Transverse colon (tissue), 4 donors: ENCODE measurements at places on chromosomes 6 and 20. TPM values are rescaled to one million over a fixed set of nuclear protein-coding genes. Genes with fewer than 3 reads are reported as not detected.
A peak's percentile ranks its signal among the peaks of the same experiment; 100 is the strongest.

- no peak overlapping the region for H3K27ac ChIP-seq
- no peaks in the 10 kb centered on the region for H3K4me1 ChIP-seq
These were observed 226.8 kb downstream of the TMEM242 start for GRCh38 chr6:157096522-157096921.

- H3K4me3 ChIP-seq = no peak overlapping the region
- H3K27ac ChIP-seq = no peak overlapping the region
- peaks cover 13% of the 10 kb centered on the region for H3K4me1 ChIP-seq
- no peaks in the 10 kb centered on the region for H3K36me3 ChIP-seq
- DNase-seq = peak; percentile 23
- H3K27me3 ChIP-seq = peaks cover 42% of the 10 kb centered on the region
These were observed 55.1 kb downstream of the IL20RA start for GRCh38 chr6:136989571-136990241.

- DNase-seq = no peak
- no peak overlapping the region for H3K4me3 ChIP-seq
- no peaks in the 10 kb centered on the region for H3K27me3 ChIP-seq
- no peaks in the 10 kb centered on the region for H3K36me3 ChIP-seq
- H3K27ac ChIP-seq = no peak overlapping the region
These were observed 290.3 kb downstream of the UBE3D start for GRCh38 chr6:82775361-82775760.

- H3K36me3 ChIP-seq = no peaks in the 10 kb centered on the region
- H3K4me1 ChIP-seq = no peaks in the 10 kb centered on the region
- H3K27me3 ChIP-seq = no peaks in the 10 kb centered on the region
These were observed 153.8 kb downstream of the ERMARD start for GRCh38 chr6:169905041-169905807.

DNA sequence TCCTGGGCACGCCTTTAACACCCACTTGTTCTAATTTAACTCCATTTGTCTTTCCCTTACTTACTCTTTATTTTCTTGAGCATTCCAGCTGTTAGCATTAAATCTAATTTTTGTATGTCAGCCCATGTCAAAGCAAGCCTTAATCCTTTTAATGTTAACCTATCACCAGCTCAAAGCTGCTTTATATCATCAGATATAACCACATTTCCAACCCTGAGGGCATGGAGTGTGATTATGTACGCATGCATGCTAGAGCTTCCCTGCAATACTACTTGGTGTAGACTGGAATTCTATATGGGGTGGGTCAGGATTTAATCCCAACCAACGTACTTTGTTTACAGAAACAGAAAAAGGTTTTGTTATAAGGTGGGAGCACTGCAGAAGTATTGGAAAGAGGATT is 139.4 kb upstream of the HMGN3 start:
- no peaks in the 10 kb centered on the region for H3K36me3 ChIP-seq
- peaks cover 7% of the 10 kb centered on the region for H3K4me1 ChIP-seq
- H3K27me3 ChIP-seq = no peaks in the 10 kb centered on the region
- H3K27ac ChIP-seq = no peak overlapping the region
- no peak overlapping the region for H3K4me3 ChIP-seq

GRCh38 chr20:21052686-21053001 is 53.5 kb downstream of the LINC00237 start:
- H3K4me3 ChIP-seq = no peak overlapping the region
- H3K36me3 ChIP-seq = no peaks in the 10 kb centered on the region
- H3K27me3 ChIP-seq = peaks cover 7% of the 10 kb centered on the region
- no peak for DNase-seq
- no peaks in the 10 kb centered on the region for H3K4me1 ChIP-seq
- no peak overlapping the region for H3K27ac ChIP-seq

- peak overlapping the region; percentile 63 for H3K4me3 ChIP-seq
These were observed 1.3 kb downstream of the CARMIL1 start for GRCh38 chr6:25280344-25281074.

DNA sequence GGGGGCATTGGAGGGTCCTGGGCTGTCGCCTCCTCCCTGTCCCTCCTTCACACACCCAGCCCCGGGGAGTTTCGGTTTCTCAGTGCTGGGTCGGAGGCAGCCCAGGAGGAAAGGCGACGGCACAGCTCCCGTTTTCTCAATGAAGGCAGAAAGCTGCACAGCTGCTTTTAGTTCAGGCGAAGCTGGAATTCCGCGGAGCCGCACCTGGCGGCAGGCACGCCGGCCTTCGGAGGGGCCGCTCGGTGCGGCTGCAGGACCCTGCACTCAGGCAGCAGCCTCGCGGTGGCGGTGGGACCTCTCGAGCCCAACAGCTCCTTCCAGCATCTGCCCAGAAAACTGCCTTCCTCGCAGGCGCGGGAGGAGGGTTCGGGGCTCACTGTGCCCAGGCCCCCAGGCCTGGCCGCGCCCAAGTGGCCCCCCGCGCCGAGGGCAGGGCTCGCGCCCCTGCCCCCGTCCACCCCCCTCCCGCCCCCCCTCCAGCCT is 4.6 kb downstream of the FOXQ1 start:
- no peaks in the 10 kb centered on the region for H3K36me3 ChIP-seq
- peak overlapping the region; percentile 36 for H3K27ac ChIP-seq
- H3K4me1 ChIP-seq = peaks cover 24% of the 10 kb centered on the region
- DNase-seq = no peak
- peaks cover 52% of the 10 kb centered on the region for H3K27me3 ChIP-seq
- peak overlapping the region; percentile 14 for H3K4me3 ChIP-seq

DNA sequence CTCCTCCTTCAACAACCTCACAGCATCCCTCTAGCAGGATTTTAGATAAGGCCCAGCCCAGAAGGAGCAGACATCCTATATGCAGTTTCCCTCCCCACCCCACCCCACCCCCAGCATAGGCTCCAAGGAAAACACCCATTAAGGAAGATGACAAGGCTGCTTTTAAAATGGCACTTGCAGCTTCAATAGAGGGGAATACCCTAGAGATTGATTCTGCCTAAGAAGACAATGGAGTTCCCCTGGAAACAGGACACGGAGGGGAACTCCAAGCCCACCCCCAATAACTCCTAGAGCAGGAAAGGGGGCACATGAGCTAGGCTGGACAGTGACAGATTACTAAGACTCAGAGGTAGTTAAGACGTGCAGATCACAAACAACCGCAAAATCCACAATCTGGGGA is 34.7 kb downstream of the CPNE5 start:
- no peak overlapping the region for H3K4me3 ChIP-seq
- no peak overlapping the region for H3K27ac ChIP-seq
- no peaks in the 10 kb centered on the region for H3K36me3 ChIP-seq
- no peaks in the 10 kb centered on the region for H3K4me1 ChIP-seq

DNA sequence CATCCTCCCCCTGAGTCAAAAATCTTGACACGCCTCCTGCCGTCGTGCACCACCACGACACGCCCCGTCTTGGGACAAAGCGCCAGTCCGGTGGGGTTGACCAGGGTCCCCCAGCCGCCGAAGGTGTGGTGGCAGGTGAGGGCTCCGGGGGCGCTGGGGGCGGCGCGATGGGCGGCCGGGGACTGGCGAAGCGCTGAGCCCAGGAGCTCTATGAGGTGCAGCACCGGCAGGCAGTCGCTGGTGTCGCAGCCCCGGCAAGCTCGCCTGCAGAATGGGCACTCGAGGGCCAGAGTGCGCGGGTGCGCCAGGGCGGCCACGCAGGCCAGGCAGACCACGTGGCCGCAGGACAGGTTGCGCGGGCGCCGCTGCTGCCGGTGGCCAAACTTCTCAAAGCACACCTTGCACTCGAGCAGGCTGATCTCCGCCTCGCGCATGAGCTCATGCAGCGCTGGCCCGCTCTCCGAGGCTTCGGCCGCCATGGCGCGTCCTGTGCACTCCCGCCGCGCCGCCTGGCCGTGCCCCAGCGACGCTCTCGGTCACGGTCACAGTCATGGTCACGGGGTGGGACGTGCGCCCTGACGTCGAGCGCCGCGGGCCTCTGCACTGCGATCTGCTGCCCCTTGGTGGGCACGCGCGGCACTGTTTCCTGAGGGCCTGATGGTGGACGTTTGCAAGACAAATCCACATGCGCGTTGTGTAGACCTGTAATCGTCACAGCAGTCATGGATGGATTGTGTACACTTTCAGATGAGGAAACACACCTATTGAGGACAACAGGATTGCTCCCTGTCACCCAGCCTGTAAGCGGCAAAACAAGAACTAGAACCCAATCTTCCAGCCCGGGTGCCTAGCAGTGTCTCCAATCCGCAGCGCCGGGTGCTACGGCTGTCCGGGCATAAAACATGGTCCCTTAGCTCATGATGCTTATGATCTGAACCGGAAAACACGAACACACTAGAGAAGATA is at the start of gene NHLRC1:
NHLRC1 (minus strand) TSS at position 550 of the 966 bp plus-strand sequence; CDS start at position 479, 71 bp downstream.
- H3K36me3 ChIP-seq = no peaks in the 10 kb centered on the region
- H3K27ac ChIP-seq = peak within 1 kb of the TSS; percentile 69
- peak; percentile 89 for DNase-seq
- peak within 1 kb of the TSS; percentile 30 for H3K4me3 ChIP-seq
- no peaks in the 10 kb centered on the region for H3K27me3 ChIP-seq

DNA sequence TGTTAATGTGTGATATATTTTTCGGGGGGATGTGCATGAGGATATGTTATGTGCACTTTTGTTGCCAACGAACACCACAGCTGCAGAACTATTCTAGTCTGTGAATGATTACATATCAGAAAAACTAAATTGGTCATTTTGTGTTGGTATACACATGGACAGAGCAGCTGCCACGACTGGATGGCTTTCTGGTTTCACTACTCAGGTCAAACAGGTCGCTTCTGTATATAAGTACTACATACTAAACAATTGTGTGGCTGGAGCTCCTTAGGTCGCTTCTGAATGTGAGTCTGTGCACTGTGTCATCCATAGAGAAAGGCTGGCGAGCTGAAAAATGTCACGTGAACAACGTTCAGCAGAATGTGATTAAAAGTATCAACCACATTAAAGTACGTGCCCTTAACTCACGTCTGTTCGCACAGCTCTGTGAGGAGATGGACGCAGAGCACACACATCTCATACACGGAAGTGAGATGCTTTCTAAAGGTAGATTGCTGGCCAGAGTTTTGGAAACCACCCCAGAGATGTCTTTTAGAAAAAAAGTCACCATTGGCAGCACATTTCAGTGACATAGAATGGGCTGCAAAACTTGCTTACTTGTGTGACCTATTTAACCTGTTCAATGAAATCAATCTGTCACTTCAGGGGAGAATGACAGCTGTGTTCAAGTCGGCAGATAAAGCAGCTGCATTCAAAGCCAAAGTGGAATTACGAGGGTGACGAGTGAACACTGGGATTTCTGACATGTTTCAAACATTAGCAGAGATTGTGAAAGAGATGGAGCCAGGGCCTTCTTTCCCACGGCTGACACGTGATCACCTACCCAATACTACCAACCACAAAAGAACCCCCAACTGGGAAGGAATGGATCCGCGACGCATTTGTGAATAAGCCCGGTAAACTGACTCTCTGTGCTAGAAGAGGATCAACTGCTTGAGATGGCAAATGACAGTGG is 176.6 kb downstream of the PDE10A start:
- H3K4me3 ChIP-seq = no peak overlapping the region
- H3K27ac ChIP-seq = no peak overlapping the region
- H3K27me3 ChIP-seq = no peaks in the 10 kb centered on the region
- H3K4me1 ChIP-seq = no peaks in the 10 kb centered on the region
- no peaks in the 10 kb centered on the region for H3K36me3 ChIP-seq
- no peak for DNase-seq

GRCh38 chr6:16901782-16902181 is 140.5 kb upstream of the ATXN1 start:
- no peak overlapping the region for H3K27ac ChIP-seq
- peak; percentile 62 for DNase-seq
- H3K27me3 ChIP-seq = peaks cover 28% of the 10 kb centered on the region

- no peak overlapping the region for H3K4me3 ChIP-seq
- peaks cover 11% of the 10 kb centered on the region for H3K4me1 ChIP-seq
- DNase-seq = no peak
- H3K27ac ChIP-seq = no peak overlapping the region
- H3K27me3 ChIP-seq = no peaks in the 10 kb centered on the region
These were observed 52.1 kb downstream of the PHF20 start for GRCh38 chr20:35823937-35824336.

DNA sequence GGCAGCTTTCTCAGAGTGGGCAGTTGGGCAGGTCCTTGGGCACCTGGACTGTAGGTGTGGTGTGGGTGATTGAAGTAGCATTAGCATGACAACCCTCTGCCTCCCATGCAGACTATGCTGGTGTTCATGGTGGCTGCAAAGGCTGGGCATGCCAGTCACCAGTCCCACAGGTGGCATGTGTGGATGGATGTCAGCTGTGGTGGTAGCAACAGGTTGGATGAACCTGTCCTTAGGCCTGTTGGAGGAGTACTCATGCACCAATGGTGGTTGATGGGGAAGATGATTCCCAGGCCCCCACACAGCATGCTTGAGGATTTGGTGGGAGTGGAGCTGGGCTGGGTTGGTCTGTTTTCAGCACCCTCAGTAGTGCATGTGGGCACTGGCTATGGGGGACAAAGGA is 251.1 kb downstream of the PAX1 start:
- H3K36me3 ChIP-seq = no peaks in the 10 kb centered on the region
- DNase-seq = no peak
- H3K27me3 ChIP-seq = no peaks in the 10 kb centered on the region
- H3K4me1 ChIP-seq = no peaks in the 10 kb centered on the region
- H3K4me3 ChIP-seq = no peak overlapping the region

DNA sequence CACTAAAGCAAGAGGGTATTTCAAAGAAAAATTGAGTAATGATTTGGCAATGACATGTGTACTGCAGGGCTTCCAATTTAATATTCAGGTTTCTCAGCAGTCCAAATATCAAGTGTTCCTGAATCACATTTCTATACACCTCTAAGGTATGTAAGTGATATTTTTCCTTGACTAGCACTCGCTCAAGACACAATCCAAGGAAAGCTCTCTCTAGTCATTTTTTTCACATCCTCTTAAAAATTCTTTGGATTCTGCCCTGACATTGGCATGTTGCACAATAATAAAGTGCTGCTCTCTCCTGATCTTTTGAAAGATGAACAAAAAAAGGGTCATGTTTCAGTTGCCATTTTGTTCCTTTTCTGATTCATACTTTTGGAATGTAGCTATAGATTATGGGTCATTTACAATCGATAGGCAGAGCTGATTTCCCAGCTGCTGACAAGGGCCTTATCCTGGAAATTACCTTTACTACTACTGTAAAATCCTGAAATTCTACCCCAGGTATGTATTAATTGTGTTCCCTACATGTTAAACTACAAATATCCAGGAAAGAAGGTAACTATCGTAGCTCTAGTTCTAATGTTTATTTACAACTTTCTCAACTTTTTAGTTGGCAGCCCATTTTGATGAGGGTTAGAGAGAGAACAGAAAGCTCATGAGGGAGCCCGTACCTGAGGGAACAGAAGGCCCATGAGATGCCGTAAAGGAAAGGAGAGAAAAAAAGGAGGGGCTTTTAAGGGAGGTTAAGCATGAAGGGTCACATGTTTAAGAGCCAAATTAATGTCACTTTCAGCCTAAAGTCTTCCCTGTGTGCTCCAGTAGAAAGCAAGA is 22.2 kb upstream of the ADGRG6 start:
- no peak for DNase-seq
- H3K27ac ChIP-seq = no peak overlapping the region
- H3K27me3 ChIP-seq = no peaks in the 10 kb centered on the region
- no peak overlapping the region for H3K4me3 ChIP-seq

PPP1R14C gene
- 40.6 TPM for total RNA-seq

HLA-DQB2 gene
- total RNA-seq = 0.32 TPM

CRISP2 gene
- not detected for total RNA-seq

B4GALT5 gene
- total RNA-seq = 22.3 TPM

ISM1 gene
- total RNA-seq = 0.64 TPM

TRERF1 gene
- 8.0 TPM for total RNA-seq

TGM3 gene
- total RNA-seq = not detected
